DMS153 (cell line): ENCODE measurements at places on chromosomes 6 and 20.

GRCh38 chr6:39934131-39934757, at the start of gene MOCS1:
Gene MOCS1 (minus strand): TSS chr6:39934462. CDS start chr6:39934417, 45 bp downstream.
- no peak for DNase-seq

DNA sequence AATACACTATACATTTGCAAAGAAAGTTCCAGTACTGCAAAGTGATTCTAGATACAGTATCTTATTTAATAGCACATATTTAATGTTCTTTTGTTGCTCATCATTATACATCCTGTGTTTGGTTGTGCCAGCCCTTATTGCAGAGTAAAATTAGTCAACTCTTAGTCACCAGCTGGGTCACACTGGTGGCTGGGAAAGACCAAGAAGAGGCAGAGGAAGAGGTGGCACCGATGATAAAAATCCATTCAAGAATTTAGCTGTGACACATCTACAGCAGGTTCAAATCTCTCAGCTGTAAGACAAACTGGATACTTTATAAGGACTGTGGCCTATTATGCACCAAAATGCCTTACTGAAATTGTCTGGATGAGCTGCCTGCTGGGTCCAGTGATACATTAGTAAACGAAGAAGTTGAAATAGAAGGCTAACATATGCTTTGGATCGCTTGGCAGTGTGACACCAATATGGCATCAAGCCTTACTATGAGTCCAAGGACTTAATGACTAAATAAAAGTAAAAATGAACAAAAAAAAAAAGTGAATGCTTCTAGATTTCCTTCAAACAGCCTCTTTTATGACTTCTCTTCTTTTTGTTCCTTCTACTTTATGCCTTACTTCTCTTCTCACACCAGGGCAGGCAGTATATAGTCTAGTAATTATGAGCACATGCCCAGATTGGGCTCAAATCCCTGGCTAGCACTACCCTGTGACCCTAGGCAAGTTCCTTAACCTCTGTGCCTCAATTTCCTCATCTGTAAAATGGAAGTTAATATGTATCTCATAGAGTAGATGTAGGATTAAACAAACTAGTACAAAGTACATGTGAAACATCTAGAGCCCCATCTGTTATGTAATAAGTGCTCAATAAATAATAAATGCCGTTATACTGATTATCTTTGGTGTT, 29.4 kb upstream of the RNF8 start:
- DNase-seq = no peak

DNA sequence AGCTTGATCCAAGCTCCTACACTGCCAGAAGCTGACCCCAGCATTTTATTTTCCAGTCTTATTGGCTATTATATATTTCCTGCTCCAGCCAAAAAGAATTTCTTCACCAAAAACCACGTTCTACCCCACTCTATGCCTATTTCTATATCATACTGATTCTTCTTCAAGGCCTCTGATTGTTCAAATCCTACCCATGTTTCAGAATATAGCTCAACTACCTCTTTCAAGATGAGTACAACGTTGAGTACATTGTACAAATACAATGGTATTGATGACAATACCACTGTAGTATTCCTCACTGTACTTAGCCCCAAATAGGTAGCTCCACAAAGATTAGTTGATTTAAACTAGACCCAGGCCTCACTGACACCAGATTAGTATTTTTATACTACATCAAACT, 31.0 kb downstream of the ASCC3 start:
- no peak for DNase-seq

DNA sequence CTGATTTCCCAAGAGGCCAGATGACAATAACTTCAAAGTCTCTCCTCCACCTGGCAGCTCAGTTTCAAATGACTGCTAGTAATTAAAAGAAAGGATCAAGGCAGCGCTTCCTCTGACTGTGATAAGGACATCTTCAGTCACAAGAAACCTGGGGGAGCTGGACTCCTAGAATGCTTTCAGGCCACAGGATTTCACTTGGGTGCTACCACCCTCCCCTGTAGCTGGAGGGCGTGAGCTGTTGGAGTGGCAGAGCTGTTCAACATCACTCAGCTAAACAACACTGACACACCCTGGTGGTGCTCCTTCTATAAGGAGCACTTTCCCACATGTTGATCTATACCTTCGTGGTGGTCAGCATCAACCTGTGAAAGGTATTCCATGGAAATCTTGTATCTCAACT, 2.2 kb upstream of the CNR1 start:
- DNase-seq = no peak

- DNase-seq = peak; percentile 56
These were observed 157.7 kb upstream of the EYA4 start for GRCh38 chr6:133083248-133083967.

- no peak for DNase-seq
These were observed 326.3 kb downstream of the FARS2 start for GRCh38 chr6:5587648-5588047.

DNA sequence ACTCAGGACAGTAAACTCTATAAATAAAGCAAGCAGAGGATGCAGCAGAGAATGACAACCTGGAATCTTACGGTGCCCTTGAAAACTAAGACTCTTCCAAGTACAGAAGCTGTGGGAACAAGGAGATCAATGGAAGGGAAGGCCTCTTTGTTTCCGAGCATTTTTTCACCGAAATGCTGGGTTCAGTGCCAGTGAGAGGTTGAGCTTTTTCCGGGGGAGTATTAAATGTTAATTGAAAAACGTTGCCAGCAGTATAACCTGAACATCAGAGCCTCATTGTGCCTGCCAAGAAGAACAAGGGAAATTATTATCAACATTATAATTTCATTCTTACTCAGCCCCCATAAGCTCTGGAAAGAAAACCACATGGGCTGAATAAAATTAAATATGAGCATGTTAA, 17.5 kb downstream of the OPRM1 start:
- no peak for DNase-seq

GRCh38 chr6:166569206-166569605, 17.3 kb downstream of the RAMACL start:
- DNase-seq = no peak

GRCh38 chr6:143607974-143608373, 69.8 kb upstream of the PHACTR2 start:
- DNase-seq = no peak

GRCh38 chr6:54722328-54722727, 124.2 kb upstream of the FAM83B start:
- no peak for DNase-seq

DNA sequence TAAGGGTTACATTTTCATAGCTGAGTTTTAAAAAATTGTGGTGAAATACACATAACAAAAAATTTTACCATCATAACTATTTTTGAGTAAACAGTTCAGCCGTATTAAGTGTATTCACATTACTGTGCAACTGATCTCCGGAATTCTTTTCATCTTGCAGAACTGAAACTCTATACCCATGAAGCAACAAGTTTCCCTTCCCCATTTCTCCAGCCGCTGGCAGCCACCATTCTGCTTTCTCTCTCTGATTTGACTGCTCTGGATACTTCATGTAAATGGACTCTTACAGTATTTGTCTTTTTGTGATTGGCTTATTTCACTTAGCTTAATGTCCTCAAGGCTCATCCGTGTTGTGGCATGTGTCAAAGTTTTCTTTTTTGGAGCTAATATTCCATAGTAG, 341.6 kb downstream of the QKI start:
- DNase-seq = no peak

DNA sequence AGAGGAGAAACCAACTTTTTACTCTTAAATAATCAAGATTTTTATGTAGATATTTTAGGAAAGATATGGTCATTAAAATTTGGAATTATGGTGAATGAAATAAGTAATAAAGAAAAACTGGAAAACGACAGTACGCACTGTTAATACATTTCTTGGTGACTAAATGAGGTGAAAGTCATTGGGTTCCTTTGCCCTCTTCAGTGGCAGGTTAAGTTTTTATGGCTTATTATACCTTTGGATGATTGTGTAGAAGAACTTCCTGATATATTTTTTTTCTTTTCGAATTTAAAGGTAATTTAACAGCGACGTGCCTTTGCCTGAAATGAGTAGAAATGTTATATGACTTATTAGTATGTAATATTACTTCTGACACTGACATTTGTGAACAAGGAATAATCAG, 43.4 kb downstream of the FOXO3 start:
- DNase-seq = no peak

- no peak for DNase-seq
These were observed 17.5 kb downstream of the PTPRA start for GRCh38 chr20:2890742-2891141.

DNA sequence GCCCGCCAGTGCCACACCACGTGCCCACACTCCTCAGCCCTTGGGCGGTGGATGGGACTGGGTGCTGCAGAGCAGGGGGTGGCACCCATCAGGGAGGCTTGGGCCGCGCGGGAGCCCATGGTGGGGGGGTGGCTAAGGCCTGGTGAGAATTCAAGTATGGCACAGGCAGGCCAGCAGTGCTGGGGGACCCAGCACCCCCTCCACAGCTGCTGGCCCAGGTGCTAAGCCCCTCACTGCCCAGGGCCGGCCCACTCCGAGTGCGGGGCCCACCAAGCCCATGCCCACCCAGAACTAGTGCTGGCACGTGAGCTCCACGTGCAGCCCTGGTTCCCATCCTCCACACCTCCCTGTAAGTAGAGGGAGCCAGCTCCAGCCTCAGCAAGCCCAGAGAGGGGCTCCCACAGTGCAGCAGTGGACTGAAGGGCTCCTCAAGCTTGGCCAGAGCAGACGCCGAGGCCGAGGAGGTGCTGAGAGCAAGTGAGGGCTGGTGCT, 1091.1 kb upstream of the GJE1 start:
- no peak for DNase-seq

- no peak for DNase-seq
These were observed 161.7 kb downstream of the RIMS1 start for GRCh38 chr6:72048080-72048479.

DNA sequence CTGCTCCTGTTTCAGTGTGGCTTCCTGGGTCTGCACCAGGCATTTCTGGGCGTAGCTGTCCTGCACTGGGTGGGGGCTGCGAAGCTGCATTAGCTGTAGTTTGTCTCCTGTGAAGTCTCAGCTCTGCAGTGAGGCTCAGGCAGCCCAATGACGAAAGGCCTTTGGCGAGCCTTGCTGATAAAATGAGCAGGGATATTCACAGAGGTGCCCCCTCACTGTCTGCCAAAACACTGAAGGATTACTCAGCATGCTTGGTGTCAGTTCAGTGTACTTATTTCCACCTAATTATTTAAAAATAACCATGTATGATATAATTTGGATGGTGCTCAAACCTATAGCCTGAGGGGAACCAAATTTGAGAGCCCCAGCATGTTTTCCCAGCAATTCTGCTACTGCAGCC, 73.5 kb downstream of the ECT2L start:
- no peak for DNase-seq

- DNase-seq = no peak
These were observed 39.8 kb upstream of the HBS1L start for GRCh38 chr6:135094403-135094821.

GRCh38 chr6:143603455-143603854, 74.3 kb upstream of the PHACTR2 start:
- DNase-seq = no peak

DNA sequence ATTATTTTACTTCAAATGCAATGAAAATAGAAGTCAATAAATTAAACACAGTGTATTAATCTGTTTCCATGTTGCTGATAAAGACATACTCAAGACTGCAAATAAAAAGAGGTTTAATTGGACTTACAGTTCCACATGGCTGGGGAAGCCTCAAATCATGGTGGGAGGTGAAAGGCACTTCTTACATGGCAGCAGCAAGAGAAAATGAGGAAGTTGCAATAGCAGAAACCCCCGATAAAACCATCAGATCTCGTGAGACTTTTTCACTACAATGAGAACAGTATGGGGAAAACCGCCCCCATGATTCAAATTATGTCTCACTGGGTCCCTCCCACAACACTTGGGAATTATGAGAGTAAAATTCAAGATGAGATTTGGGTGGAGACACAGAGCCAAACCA, 82.2 kb downstream of the GPR63 start:
- no peak for DNase-seq
